Fibroblast of skin of right biceps (primary cell): ENCODE measurements at places on chromosomes 12 and 14.

- peak; percentile 72 for DNase-seq
Measured at GRCh38 chr12:65648461-65648860, 175.8 kb upstream of the HMGA2 start.

GRCh38 chr14:91877376-91877915, 10.1 kb upstream of the TC2N start:
- no peak for DNase-seq

DNA sequence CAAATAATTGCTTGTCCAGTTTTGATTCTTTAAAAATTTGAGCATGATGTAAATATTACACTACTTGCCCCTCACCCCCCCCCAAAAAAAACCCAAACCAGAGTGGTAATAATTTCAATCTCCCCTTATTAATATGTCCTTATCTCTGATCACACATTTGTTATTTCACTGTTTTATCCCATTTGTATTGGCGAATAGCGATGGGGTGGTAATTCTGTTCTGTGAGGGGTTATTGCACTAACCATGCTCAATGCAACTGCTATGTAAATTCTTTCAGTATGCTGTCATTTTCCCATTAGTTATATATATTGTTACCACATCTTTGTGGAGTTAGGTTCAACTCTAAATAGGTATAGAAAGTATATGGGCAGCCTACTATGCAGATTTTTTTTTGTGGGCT, 1.1 kb downstream of the RIMKLB start:
- DNase-seq = peak; percentile 63

GRCh38 chr14:106459971-106460730, 933.8 kb downstream of the TMEM121 start:
- DNase-seq = no peak

- DNase-seq = no peak
Measured at GRCh38 chr14:78524766-78525165, 354.6 kb downstream of the NRXN3 start.

DNA sequence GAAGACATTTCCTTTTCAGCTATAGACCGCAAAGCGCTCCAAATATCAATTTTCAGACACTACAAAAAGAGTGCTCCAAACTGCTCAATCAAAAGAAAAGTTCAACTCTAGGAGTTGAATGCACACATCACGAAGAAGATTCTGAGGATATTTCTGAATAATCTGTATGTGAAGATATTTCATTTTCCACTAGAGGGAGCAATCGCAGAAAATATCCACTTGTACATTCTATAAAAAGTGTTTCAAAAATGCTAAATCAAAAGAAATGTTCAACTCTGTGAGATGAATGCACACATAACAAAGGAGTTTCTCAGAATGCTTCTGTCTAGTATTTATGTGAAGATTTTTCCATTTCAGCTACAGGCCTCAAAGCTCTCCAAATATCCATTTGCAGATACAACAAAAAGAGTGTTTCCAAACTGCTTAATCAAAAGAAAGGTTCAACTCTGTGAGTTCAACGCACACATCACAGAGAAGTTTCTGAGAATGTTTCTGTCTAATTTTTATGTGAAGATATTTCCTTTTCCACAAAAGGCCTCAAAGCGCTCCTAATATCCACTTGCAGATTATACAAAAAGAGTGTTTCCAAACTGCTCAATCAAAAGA, 643.8 kb upstream of the ALG10B start:
- DNase-seq = no peak
